Heart right ventricle (tissue), 16 donors: ENCODE measurements at places on chromosomes 16 and 17. TPM values are rescaled to one million over a fixed set of nuclear protein-coding genes. Genes with fewer than 3 reads are reported as not detected.

The ASPHD1 gene
- 0.59 TPM for total RNA-seq

The C17orf107 gene
- 0.74 TPM for total RNA-seq

DNA sequence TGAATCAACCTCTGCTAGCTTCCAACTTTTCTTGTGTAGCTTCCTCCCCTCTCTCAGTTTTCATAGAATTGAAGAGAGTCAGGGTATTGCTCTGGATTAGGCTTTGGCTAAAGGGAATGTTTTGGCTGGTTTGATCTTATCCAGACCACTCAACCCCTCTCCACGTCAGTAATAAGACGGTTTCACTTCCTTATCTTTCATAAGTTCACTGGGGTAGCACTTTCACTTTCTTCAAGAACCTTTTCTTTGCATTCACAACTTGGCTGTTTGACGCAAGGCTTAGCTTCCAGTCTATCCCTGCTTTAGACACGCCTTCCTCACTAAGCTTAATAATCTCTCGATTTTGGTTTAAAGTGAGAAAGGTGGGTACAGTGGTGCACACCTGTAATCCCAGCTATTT lies 29.7 kb upstream of the OR1A2 start:
- peaks cover 4% of the 10 kb centered on the region for H3K27me3 ChIP-seq
- H3K36me3 ChIP-seq, result no peaks in the 10 kb centered on the region
- no peaks in the 10 kb centered on the region for H3K4me1 ChIP-seq
- no peak for DNase-seq

DNA sequence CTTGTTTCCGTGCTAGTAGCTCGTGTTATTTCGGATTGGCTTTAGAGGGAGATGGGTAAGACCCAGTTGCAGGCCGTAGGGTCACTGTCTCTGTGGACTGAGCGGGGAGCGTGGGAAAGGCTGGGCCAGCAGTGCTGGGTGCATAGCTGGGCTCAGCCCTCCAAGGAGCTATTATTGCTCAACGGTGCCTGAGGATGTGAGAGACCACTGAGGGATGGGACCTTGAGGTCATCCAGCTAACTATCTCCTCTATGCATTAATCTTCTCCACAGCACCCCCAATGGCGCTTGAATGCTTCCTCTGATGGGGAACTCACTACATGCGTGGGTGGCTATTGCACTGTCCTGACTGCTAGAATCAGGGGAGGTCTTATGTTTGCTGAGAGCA lies 126.1 kb upstream of the FOXF1 start:
- peak; percentile 42 for DNase-seq
- H3K36me3 ChIP-seq, result no peaks in the 10 kb centered on the region
- H3K27ac ChIP-seq, result peak overlapping the region; percentile 17
- peaks cover 34% of the 10 kb centered on the region for H3K27me3 ChIP-seq
- no peaks in the 10 kb centered on the region for H3K4me1 ChIP-seq

DNA sequence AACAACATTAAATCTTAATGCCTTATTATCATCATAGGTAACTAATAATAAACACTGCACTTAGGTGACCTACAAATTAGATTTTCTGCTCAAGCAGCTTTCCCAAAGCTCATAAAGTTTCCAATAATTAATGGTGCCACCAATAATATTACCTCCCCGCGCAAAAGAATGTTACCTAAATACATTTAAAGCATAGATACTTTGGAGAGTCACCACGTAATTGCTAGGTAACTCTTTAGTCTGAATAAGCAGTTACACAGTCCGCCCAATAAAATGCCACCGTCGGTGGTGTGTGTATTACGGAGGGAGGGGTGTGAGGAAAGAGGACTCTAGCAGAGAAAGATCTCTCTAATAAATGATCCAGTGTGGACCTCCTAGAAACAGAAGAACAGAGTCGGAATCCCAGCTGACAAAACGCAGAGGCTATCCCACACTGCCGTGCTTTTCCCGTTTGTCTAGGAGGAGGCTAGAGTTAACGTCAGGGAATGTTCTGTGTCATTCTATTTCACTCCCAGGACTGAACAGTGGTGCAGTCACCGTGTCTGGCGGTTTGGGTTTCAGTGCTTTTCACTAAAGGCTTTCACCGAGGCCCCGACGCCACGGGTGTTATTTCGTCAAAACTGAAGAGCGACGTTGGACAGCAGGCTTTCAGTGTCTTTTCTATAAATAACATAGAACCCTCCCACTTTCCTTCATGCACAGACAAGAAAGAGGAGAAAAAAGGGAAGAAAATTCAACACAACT lies 630 bp downstream of the RNFT1 start:
- H3K4me1 ChIP-seq, result peaks cover 17% of the 10 kb centered on the region
- DNase-seq, result peak; percentile 40
- peak overlapping the region; percentile 78 for H3K4me3 ChIP-seq
- H3K27me3 ChIP-seq, result no peaks in the 10 kb centered on the region
- H3K36me3 ChIP-seq, result no peaks in the 10 kb centered on the region
- peak overlapping the region; percentile 98 for H3K27ac ChIP-seq

- no peak overlapping the region for H3K27ac ChIP-seq
- no peaks in the 10 kb centered on the region for H3K27me3 ChIP-seq
- no peak for DNase-seq
- H3K36me3 ChIP-seq, result no peaks in the 10 kb centered on the region
Observed at GRCh38 chr16:12390644-12391043, 413.0 kb downstream of the CPPED1 start.

GRCh38 chr17:71438631-71439146 lies 682.1 kb upstream of the SOX9 start:
- no peak for DNase-seq
- H3K36me3 ChIP-seq, result no peaks in the 10 kb centered on the region
- no peaks in the 10 kb centered on the region for H3K27me3 ChIP-seq
- no peak overlapping the region for H3K27ac ChIP-seq

GRCh38 chr17:11999696-12000095 lies 2.4 kb upstream of the ZNF18 start:
- no peaks in the 10 kb centered on the region for H3K36me3 ChIP-seq
- no peak overlapping the region for H3K4me3 ChIP-seq
- no peak overlapping the region for H3K27ac ChIP-seq
- no peak for DNase-seq
- H3K4me1 ChIP-seq, result peaks cover 11% of the 10 kb centered on the region
- H3K27me3 ChIP-seq, result no peaks in the 10 kb centered on the region

- peaks cover 9% of the 10 kb centered on the region for H3K4me1 ChIP-seq
- no peak for DNase-seq
- peaks cover 5% of the 10 kb centered on the region for H3K27me3 ChIP-seq
- H3K36me3 ChIP-seq, result no peaks in the 10 kb centered on the region
- no peak overlapping the region for H3K27ac ChIP-seq
Observed at GRCh38 chr17:6894206-6894528, 62.6 kb upstream of the TEKT1 start.

DNA sequence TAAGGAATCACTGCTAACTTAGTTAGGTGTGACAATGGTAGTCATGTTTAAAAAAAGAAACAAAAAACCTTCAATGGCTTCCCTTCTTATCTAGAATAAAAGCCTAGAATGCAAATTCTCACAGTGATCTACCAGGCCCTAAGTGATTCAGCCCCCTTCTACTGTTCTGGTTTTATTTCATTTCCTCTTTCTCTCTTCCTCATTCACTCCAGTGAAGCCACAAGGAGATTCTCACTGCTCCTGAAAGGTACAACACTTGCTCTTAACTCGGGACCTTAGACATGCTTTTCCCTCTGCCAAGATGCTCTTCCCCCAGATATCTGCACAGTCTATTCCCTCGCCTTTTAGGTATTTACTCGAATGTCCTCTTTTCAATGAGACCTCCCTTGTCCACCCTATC lies 3.7 kb downstream of the PIGS start:
- peaks cover 5% of the 10 kb centered on the region for H3K4me1 ChIP-seq
- DNase-seq, result no peak
- H3K27ac ChIP-seq, result no peak overlapping the region
- no peaks in the 10 kb centered on the region for H3K36me3 ChIP-seq
- H3K4me3 ChIP-seq, result no peak overlapping the region

- no peak overlapping the region for H3K27ac ChIP-seq
- no peak for DNase-seq
- H3K4me3 ChIP-seq, result no peak overlapping the region
- H3K4me1 ChIP-seq, result no peaks in the 10 kb centered on the region
- H3K27me3 ChIP-seq, result peaks cover 3% of the 10 kb centered on the region
Observed at GRCh38 chr16:77298418-77299360, 99.5 kb downstream of the SYCE1L start.

- DNase-seq, result no peak
- H3K4me1 ChIP-seq, result peaks cover 29% of the 10 kb centered on the region
Observed at GRCh38 chr17:17852930-17853329, 16.1 kb upstream of the SREBF1 start.

DNA sequence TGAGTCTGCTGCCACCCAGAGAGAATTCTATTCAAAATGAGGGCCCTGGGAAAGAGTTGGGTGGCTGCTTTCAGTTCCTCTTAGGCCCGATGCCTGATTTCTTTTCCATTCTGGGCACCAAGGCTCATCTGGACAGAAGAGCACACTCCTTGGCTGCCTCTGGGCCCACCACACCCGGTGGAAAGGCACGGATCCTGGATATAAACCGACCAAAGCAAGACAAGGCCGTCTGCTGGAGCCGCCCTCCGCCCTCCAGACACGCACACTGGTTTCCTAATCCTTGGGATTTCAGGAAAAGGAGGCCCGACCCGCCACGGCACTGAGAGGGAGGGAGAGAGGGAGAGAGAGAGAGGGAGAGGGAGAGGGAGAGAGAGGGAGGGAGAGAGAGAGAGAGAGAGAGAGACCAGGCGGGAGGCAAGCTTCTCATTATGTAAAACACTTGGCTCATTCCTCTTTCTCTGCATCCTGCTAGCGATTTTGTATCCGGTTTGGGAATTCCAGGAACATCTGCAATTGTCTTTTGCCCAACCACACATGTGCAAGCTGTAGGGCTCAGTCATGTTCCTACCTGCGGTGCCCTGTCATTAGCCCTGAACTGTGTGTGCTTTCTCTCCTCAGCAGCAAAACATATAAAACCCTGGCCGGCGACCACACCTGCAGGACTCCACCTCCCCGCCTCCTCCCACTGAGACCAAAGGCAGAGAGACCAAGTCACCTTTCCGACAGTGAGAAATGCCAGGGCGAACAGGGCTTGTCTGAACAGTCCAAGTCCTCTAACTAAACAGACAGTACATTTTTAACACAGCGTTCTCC lies 347.2 kb downstream of the SOX9 start:
- no peaks in the 10 kb centered on the region for H3K36me3 ChIP-seq
- H3K4me3 ChIP-seq, result no peak overlapping the region
- H3K4me1 ChIP-seq, result no peaks in the 10 kb centered on the region
- DNase-seq, result no peak
